ENCODE measurements at places on chromosomes 6 and 20. TPM values are rescaled to one million over a fixed set of nuclear protein-coding genes. Genes with fewer than 3 reads are reported as not detected.

NPEPL1 gene
- total RNA-seq: 29.1 TPM

OR2H2 gene
- total RNA-seq: not detected

CCN6 gene
- total RNA-seq: not detected

KCNQ5 gene
- 4.7 TPM for total RNA-seq

FRMD1 gene
- total RNA-seq: not detected

GRCh38 chr6:170226647-170227046, 64.2 kb downstream of the DLL1 start:
- no peaks in the 10 kb centered on the region for H3K36me3 ChIP-seq
- H3K27ac ChIP-seq: no peak overlapping the region
- H3K4me3 ChIP-seq: no peak overlapping the region
- no peaks in the 10 kb centered on the region for H3K27me3 ChIP-seq
- DNase-seq: no peak

DNA sequence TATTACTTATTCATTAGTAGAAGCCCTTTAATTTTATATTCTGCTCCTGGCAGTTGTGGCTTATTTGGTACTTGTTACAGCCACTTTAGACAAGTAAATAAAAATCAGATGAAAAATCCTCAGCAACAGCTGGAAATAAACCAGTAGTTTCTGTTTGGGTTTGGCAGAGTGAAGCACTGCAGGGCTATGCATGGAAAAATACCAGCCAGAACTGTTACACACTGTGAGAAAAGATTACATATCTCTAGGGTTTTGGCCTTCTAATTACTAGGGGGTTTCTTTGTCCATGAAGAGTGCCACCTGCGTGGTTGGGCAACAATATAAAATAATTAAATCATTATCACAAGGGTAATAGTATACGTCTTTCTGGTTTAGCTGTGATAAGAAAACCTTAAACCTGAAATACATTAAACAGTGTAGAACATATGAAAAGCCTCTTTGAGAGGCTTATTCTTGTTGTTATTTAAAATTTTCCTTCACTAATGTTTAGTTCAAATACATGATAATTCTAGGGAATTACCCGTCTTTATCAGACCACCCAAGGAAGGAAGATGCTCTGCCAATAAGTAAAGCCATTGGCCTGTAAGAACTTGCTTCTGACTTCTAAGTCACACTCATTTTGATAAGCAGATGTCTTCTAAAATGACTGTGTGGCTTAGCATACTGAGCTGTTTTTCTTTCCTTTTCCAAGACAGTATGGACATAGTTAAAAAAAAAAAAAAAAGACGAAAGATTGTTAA, 320.0 kb upstream of the FLRT3 start:
- H3K36me3 ChIP-seq: no peaks in the 10 kb centered on the region
- H3K4me1 ChIP-seq: no peaks in the 10 kb centered on the region
- H3K27me3 ChIP-seq: no peaks in the 10 kb centered on the region
- no peak overlapping the region for H3K4me3 ChIP-seq
- no peak for DNase-seq

- no peak for DNase-seq
- no peak overlapping the region for H3K4me3 ChIP-seq
- no peaks in the 10 kb centered on the region for H3K36me3 ChIP-seq
- no peaks in the 10 kb centered on the region for H3K4me1 ChIP-seq
- H3K27ac ChIP-seq: no peak overlapping the region
These were observed 257.1 kb downstream of the BCKDHB start for GRCh38 chr6:80363501-80364122.

- H3K4me1 ChIP-seq: no peaks in the 10 kb centered on the region
- no peak overlapping the region for H3K4me3 ChIP-seq
- H3K36me3 ChIP-seq: no peaks in the 10 kb centered on the region
These were observed 1618.1 kb downstream of the GRIK2 start for GRCh38 chr6:103011605-103012004.

GRCh38 chr6:12335131-12335527, 45.0 kb downstream of the EDN1 start:
- H3K4me3 ChIP-seq: no peak overlapping the region
- no peak overlapping the region for H3K27ac ChIP-seq
- no peaks in the 10 kb centered on the region for H3K4me1 ChIP-seq
- H3K27me3 ChIP-seq: peaks cover 5% of the 10 kb centered on the region
- H3K36me3 ChIP-seq: no peaks in the 10 kb centered on the region

GRCh38 chr6:150201772-150202329, 59.0 kb downstream of the PPP1R14C start:
- DNase-seq: no peak
- H3K4me3 ChIP-seq: no peak overlapping the region
- H3K4me1 ChIP-seq: peaks cover 3% of the 10 kb centered on the region
- no peak overlapping the region for H3K27ac ChIP-seq

DNA sequence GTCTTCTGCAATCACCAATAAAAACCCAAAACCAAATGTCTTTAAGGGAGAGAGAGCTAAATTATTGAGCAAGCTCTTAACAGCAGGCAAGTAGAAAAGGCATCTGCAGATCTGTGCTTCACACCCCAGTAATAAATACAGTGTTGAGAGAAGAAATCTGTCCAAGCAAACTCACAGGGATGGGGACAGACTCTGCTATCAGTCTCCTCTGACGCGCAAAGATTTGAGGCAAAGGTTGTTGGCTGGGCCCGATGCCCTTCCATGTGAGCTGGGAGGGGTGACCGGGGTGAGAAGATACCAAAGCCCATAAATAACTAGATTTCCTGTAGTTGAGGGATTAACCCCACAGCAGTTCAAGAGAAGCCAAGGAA, 315.2 kb upstream of the SOX4 start:
- peaks cover 2% of the 10 kb centered on the region for H3K27me3 ChIP-seq
- H3K4me1 ChIP-seq: no peaks in the 10 kb centered on the region

- H3K36me3 ChIP-seq: no peaks in the 10 kb centered on the region
- H3K27ac ChIP-seq: no peak overlapping the region
- H3K27me3 ChIP-seq: peaks cover 21% of the 10 kb centered on the region
These were observed 50.7 kb upstream of the TNFRSF21 start for GRCh38 chr6:47360388-47360787.
